ENCODE measurements at places on chromosomes 5 and 9.

DNA sequence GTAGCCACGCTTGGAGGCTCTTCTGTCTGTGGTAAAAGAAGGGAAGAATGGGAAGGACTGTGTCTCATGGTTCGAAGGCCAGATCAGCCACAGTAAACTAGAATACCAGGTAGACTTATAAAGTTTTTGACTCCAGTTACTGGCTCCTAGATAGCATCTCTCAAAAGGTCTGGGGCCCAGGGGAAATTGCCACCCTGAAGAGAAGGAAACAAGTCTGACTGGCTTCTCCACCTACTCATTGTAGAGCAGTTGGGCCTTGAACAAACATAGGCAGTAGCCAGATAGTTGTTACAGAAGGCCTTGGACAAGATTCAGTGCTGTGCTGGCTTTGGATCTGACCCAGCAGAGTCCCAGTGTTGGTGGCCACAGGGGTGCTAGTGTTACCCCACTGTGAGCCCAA, 890.4 kb downstream of the EFNA5 start:
- no peak for DNase-seq

- no peak for DNase-seq
Measured at GRCh38 chr5:155792873-155793272, 534.1 kb upstream of the SGCD start.

GRCh38 chr9:36158917-36159316, 10.3 kb upstream of the CCIN start:
- no peak for DNase-seq

GRCh38 chr9:69168709-69169217, 5.3 kb upstream of the TJP2 start:
- no peak for DNase-seq
